ENCODE measurements at places on chromosomes 1 and 21. TPM values are rescaled to one million over a fixed set of nuclear protein-coding genes. Genes with fewer than 3 reads are reported as not detected.
A peak's percentile ranks its signal among the peaks of the same experiment; 100 is the strongest.

DNA sequence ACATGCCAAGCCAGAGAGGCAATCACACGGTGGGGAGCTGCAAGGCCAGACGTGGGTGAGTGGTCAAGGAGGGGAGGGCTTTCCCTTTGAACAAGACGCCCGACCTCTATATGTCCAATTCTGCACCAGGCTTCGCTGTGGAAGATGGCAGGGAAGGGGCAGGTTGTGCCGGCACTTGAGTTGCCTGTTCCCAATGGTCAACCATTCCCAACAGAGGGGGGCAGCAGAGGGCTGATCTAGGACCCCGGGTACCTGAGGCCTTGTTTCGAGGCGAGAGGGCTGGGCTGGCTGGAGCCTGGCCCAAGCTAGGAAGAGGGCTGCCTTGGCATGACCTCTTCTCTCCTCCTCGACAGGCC lies 64.9 kb downstream of the TMEM53 start:
- H3K27ac ChIP-seq: no peak overlapping the region
- H3K4me1 ChIP-seq: no peaks in the 10 kb centered on the region
- peaks cover 2% of the 10 kb centered on the region for H3K27me3 ChIP-seq
- DNase-seq: peak; percentile 28

GRCh38 chr1:30610917-30611316 lies 112.5 kb downstream of the MATN1 start:
- peaks cover 5% of the 10 kb centered on the region for H3K27me3 ChIP-seq
- H3K4me1 ChIP-seq: no peaks in the 10 kb centered on the region
- H3K27ac ChIP-seq: no peak overlapping the region
- no peaks in the 10 kb centered on the region for H3K36me3 ChIP-seq

DNA sequence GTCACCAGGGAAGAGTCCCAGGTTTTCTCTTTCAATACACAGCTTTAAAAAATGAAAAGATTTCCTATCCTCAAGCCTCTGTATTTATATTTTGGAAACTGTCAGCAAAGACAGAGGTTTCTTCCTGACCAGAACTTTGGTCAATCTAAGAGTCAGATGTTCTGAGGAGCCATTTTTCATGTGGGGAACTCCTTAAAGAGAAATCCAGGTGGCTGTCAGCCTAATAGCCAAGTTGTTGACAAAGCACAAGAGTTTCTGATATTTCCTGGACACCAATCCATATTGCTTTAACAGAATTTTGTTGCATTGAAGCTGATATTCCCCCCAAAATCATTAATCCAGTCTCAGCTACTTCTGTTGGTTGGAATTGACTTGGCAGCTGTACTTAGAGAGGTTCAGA lies 318.6 kb upstream of the NFIA start:
- DNase-seq: no peak
- H3K36me3 ChIP-seq: no peaks in the 10 kb centered on the region
- no peaks in the 10 kb centered on the region for H3K4me1 ChIP-seq
- H3K27me3 ChIP-seq: no peaks in the 10 kb centered on the region
- H3K4me3 ChIP-seq: no peak overlapping the region

Gene VASH2
- 0.16 TPM for total RNA-seq

Gene PLD5
- not detected for total RNA-seq

Gene DSCAM
- not detected for total RNA-seq

Gene YBEY
- total RNA-seq: 15.2 TPM

Gene C1orf141
- total RNA-seq: not detected

Gene TNFSF4
- 5.0 TPM for total RNA-seq
